AG09309 (cell line): ENCODE measurements at places on chromosomes 12 and 14.

DNA sequence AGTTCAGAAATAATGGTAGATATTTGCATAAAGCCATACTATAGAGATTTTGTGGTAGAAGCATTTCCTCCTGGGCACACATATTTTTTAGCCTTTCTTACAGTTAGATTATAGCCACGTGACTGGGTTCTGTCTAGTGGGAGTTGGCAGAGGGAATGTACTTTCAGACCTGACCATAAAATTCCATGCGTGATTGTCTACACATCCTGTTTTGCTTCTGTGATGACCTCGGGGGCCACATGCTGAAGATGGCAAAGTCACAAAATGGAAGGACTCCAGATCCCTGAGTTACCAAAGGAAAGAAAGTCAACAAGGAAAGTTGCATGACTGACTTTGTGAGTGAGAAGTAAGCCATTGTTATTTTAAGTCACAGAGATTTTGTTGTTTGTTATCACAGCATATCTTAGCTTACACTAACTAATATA lies 14.6 kb upstream of the MIA2 start:
- no peak for DNase-seq

- DNase-seq = no peak
These were observed 12.7 kb upstream of the TMCC3 start for GRCh38 chr12:94663071-94663470.

GRCh38 chr14:64400829-64401459 lies 12.8 kb downstream of the MTHFD1 start:
- DNase-seq = no peak

- no peak for DNase-seq
These were observed 23.7 kb upstream of the CERS5 start for GRCh38 chr12:50190859-50191258.

- no peak for DNase-seq
These were observed 28.8 kb downstream of the CCDC92 start for GRCh38 chr12:123943816-123944215.

DNA sequence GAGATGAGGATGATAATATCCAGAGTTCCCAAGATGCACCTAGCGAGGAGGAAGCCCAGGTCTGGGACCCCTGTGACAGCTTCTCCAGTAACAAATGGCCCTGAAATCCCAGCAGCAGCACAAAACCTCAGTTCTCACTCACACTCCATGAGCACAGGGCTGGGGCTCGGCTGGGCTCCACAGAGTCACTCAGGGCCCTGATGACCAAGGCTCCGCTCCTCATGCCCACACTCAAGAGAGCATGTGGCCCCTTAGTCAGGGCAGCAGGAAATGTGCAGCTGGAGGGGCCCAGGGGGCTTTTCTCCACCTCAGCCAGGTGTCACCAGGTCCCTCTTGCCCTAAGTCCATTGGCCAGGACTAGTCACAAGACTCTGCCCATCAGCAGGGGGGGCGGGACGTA lies 242.7 kb upstream of the SFSWAP start:
- no peak for DNase-seq

- no peak for DNase-seq
These were observed 43.6 kb downstream of the SYNE3 start for GRCh38 chr14:95472819-95473251.

DNA sequence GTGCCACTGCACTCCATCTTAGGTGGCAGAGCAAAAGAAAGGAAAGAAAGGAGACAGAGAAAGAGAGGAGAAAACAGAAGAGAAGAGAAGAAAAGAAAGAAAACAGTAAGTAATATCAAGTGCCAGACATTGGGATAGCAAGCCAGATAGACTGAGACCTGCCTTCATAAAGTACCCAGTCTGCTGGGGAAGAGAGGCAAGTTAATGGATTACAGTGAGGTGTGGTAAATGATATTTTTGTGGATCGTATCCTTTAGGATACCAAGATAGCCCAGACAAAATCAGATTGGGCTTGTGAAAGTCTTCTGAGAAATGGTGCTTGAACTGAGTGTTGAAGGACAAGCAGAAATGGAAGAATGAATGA lies 1.5 kb upstream of the SPTSSA start:
- no peak for DNase-seq
